ENCODE measurements at places on chromosomes 11 and 22. TPM values are rescaled to one million over a fixed set of nuclear protein-coding genes. Genes with fewer than 3 reads are reported as not detected.

CTSW gene
- not detected for polyA plus RNA-seq

BATF2 gene
- 4.6 TPM for polyA plus RNA-seq

VSIG10L2 gene
- polyA plus RNA-seq: not detected

KBTBD3 gene
- 1.2 TPM for polyA plus RNA-seq

MISFA gene
- 0.51 TPM for polyA plus RNA-seq

MTMR3 gene
- polyA plus RNA-seq: 23.4 TPM

NAALAD2 gene
- 2.1 TPM for polyA plus RNA-seq

BLID gene
- polyA plus RNA-seq: not detected

TH gene
- 0.09 TPM for polyA plus RNA-seq

THY1 gene
- polyA plus RNA-seq: 2,479 TPM

MGAT3 gene
- polyA plus RNA-seq: 4.3 TPM

OR4D6 gene
- not detected for polyA plus RNA-seq

LINC01488 gene
- 0.03 TPM for polyA plus RNA-seq

OR6A2 gene
- polyA plus RNA-seq: 0.14 TPM

FGF4 gene
- polyA plus RNA-seq: 0.57 TPM

OR6X1 gene
- polyA plus RNA-seq: not detected

EIF3F gene
- 469 TPM for polyA plus RNA-seq

SCGB1A1 gene
- polyA plus RNA-seq: not detected

RGL4 gene
- polyA plus RNA-seq: not detected

APOL1 gene
- not detected for polyA plus RNA-seq

ADM gene
- polyA plus RNA-seq: 95.6 TPM

LRRC55 gene
- polyA plus RNA-seq: 0.64 TPM

PTPN5 gene
- 18.9 TPM for polyA plus RNA-seq

SLC16A8 gene
- polyA plus RNA-seq: 0.70 TPM

STK33 gene
- 8.8 TPM for polyA plus RNA-seq

ZNF74 gene
- polyA plus RNA-seq: 29.7 TPM

TMEM151A gene
- 3.2 TPM for polyA plus RNA-seq

HTR3A gene
- 9.3 TPM for polyA plus RNA-seq

TSPAN18 gene
- 5.2 TPM for polyA plus RNA-seq

GALNT18 gene
- 10.4 TPM for polyA plus RNA-seq

GGTLC2 gene
- polyA plus RNA-seq: 0.14 TPM

ISX gene
- polyA plus RNA-seq: not detected

TIMM10 gene
- polyA plus RNA-seq: 208 TPM

TNKS1BP1 gene
- 50.0 TPM for polyA plus RNA-seq

AHNAK gene
- polyA plus RNA-seq: 2.5 TPM

AMBRA1 gene
- 22.5 TPM for polyA plus RNA-seq

RFPL1 gene
- not detected for polyA plus RNA-seq

POTEH gene
- polyA plus RNA-seq: not detected

CYTH4 gene
- polyA plus RNA-seq: 0.09 TPM

CASP1 gene
- not detected for polyA plus RNA-seq

MMP1 gene
- polyA plus RNA-seq: not detected

MFRP gene
- polyA plus RNA-seq: 0.02 TPM

INS gene
- polyA plus RNA-seq: not detected

CLCF1 gene
- 2.6 TPM for polyA plus RNA-seq

APOA4 gene
- polyA plus RNA-seq: not detected

LIF gene
- 3.3 TPM for polyA plus RNA-seq

PHLDA2 gene
- polyA plus RNA-seq: 7.6 TPM

PGA5 gene
- polyA plus RNA-seq: 2.0 TPM

FERMT3 gene
- polyA plus RNA-seq: 3.7 TPM

PSMA1 gene
- 159 TPM for polyA plus RNA-seq

OR51I1 gene
- not detected for polyA plus RNA-seq

CYP2D6 gene
- 1.7 TPM for polyA plus RNA-seq

CARNS1 gene
- 0.82 TPM for polyA plus RNA-seq

TTC36 gene
- polyA plus RNA-seq: 0.14 TPM

GRAMD4 gene
- polyA plus RNA-seq: 8.6 TPM

IGLL1 gene
- not detected for polyA plus RNA-seq

FAM118A gene
- polyA plus RNA-seq: 13.9 TPM

Measured in H1 (cell line).